ENCODE measurements at places on chromosomes 7 and 10.

DNA sequence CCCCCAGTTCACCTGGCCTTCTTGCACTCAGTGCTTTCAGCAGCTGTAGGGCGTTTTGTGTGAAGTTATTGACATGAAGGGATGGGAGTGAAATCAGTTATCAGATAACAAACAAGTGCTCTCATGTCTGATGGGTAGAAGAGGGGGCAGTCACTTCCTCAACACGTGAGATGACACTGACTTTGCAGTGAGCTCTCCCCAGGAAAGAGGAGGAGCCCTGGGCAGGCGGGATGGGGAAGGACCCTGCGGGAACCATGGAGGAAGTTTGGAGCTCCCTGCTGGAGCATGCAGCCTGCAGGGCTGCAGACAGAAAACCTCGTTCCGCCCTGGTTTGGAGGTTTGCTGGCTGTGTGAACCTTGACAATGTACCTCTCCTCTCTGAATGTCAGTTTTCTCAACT, 38.7 kb downstream of the GPR26 start:
- no peak for DNase-seq

DNA sequence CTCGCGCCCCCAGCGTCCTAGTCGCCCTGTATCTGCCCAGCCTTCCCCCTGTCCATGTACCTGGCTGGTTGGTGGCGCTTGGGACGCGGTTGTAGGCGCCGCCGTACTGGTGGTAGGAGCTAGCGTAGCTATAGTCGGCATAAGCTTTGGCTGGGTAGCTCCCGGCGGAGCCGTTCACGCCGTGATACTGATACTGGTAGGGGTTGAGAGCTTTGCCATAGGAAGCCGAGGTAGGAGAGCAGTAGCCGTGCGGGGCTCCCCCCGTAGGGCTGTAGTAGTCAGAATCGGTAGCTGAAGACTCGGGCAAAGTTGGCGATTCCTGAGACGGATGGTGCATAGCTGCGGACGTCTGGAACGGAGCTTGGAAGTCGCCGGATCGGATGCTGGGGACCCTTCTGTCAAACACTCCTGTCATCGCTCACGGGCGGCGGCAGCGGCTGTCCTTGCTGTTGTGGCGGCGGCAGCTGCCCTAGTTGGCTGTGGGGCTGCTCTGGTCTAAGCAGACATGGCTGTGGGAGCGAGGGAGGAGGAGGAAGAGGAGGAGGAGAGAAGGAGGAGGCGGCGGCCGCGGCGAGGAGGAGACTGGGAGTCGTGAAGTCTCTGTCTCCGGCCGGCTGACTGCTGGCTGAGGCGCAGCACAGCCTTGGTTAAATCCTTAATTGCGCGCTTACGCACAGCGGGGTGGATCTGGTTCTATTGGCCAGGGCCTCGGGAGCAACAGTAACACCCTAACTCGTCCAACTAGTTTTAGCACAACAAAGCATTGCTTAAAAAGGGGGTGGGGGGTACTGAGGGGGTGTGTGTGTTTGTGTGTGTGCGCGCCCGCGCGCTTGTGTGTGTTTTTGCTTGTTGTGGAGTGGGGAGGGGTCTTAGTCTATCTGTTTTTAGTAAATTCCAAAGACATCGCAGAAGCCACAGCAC, at the start of gene DLX5:
TSS of gene DLX5 (minus strand) at position 623 of the 921 bp plus-strand sequence. CDS start at position 415, 208 bp downstream.
- DNase-seq = no peak

DNA sequence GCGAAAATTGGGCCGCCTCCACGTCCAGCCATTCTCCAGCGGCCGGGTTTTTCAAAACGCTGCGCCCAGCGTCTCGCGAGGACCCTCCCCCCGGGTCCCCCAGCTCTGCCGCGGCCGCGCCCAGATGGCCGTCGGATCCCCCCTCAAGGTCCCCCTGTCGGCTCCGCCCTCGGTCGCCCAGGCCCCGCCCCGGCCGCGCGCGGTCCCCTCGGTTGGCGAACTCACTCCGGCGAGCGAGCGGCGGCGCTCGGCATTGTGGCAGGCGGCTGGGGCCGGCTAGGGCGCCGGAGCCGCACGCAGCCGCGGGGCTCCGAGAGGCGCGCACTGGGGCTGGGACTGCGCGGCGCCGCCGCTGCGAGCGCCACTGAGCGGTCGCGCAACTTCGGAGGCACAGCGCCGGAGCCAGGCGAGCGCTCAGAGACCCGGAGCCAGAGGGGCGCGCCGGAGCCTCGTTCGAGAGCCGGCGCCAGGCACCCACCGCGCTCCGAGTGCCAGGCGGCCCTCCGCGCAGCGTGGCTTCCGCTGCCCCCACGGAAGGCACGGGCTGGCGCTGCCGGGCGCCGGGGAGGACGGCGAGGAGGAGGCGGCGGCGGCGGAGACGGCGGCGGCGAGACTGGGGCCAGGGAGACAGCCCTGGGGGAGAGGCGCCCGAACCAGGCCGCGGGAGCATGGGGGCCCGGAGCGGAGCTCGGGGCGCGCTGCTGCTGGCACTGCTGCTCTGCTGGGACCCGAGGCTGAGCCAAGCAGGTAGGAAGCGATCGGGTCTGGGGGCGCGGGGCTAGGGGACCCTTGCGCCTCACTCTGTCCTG, at the start of gene UNC5B:
TSS of gene UNC5B (plus strand) at position 253 of the 809 bp plus-strand sequence. CDS start at position 669, 416 bp downstream.
- peak; percentile 38 for DNase-seq

GRCh38 chr7:70298780-70299471, 700.7 kb downstream of the AUTS2 start:
- DNase-seq = no peak

GRCh38 chr10:81957976-81958375, 83.0 kb downstream of the NRG3 start:
- no peak for DNase-seq

- no peak for DNase-seq
Observed at GRCh38 chr7:102927312-102927933, 14.6 kb downstream of the LRRC17 start.

DNA sequence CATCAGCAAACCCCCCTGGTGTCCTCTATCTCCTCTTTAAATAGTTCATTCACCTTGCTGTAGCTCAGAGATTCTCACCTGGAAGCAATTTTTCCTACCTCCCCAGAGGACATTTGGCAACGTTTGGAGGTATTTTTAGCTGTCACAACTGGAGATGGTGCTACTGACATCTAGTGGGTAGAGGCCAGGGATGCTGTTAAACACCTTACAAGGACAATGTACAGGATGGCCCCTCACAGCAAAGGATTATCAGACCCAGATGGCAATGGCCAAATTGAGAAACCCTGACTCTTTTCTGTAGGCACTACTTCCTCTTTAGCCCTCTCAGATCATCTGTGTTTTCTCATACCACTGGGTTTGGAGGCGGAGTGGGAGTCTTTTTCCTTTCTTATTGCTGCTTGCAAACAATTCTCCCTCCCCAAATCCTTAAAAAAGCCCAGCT, 13.2 kb upstream of the TRA2A start:
- DNase-seq = no peak

GRCh38 chr7:27575613-27576012, 87.1 kb downstream of the HIBADH start:
- no peak for DNase-seq

DNA sequence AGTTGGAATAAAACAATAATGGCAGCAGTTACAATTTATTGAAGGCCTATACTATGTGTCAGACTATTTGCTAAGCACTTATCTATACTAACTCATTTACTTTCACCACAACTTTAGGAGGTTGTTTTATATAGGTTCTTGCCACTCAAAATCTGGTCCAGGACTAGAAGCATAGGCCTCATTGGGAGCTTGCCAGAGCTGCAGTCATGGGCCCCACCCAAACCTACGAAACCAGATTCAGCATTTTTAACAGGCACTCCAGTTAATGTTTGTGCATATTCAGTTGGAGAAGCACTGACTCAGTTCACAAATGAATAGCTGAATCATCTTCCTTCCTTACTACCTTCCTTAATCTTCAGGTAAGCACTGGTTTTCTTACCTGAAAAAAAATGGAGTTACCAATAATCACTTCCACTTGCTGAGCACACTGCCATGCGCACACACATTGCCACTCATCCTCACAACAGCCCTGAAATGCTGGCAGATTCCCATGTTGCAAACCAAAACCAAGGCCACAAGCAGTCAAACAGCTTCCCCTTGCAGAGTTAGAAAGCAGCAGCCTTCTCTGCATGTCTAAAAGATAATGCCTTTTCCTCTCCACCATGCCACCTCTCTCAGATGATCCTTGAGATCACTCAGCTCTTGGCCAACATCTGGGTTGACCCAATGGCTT, 122.4 kb downstream of the SLC16A9 start:
- DNase-seq = no peak

DNA sequence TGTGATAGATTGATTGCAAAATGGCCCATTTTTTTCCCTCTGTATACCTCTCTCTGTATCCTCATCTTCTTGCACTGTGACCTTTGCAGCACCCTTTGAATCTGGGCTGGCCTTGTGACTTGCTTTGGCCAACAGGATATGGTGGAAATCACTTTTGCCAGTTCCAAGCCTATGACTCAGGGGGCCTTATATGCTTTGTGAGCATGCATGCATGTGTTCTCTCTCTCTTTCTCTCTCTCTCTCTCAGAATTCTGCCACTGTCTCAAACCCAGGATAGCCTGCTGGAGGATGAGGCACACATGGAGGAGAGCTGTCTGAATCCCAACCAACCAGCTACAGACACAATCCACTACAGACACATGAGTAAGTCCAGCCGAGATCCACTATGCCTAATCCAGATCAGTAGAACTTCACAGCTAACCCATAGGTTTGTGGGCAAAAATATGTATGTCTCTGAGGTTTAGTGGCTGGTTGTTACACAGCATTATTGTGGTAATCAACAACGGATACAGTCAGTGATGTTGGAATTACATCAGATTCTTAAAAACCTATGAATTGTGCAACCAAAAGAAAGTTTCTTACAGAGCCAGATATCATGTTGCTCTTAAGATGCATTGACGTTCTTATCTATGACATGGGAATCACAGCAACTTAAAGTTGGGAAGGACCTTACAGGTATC, 41.8 kb upstream of the ABCB4 start:
- no peak for DNase-seq

GRCh38 chr7:46626691-46627310, 705.7 kb upstream of the IGFBP3 start:
- no peak for DNase-seq

GRCh38 chr7:83410989-83411591, 237.8 kb downstream of the SEMA3E start:
- no peak for DNase-seq

DNA sequence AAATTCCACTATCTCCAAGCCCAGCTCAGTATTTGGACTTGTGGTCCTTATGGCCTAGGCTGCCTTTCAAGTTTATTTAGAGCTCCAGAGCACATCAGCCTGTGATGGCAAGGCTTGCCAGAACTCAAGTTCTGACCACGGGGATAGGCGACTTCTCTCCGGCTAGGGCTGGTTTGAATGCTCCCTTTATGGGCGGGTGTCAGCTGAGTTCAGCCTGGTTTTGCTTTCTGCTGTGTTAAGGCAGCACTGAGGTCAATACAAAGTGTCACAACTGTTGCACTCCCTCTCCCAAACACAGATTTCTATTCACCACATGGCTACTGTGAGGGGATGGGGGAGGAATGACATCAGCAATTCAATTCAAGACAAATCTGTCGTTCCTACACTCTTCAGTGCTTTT, 318.1 kb upstream of the MYO3A start:
- DNase-seq = no peak

DNA sequence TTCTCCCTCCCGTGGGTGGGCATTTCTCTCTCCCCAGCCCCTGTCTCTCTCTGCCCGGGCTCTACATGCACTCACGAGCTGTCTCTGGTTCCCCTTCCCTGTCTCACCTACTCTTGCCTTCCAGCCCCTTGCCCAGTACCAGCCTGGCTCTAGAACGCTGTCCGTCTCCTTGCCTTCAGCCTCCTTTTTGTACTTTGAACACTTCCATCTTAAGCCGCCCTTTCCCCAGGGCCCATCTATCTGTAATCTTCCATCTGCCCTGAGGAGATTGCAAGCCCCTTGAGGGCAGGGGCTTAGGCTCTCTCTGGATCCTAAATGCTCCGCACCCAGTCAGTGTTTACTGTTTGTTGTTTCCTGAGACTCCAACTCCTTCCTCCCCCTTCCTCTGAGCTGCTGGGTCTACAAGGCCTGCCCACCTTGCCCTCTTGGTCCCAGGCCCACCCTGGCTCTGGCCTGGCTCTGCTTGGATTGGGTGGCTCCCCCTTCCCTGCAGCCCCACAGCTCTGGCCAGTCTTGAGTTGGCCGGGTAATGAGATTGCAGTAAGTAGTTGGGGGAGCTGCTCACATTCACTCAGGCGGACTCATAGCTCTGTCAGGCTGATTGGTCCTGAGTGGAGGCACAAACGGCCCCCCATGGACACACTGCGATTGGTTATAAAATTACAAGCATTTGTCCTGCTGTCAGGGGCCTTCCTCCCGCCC, 28.3 kb downstream of the POLL start:
- no peak for DNase-seq

DNA sequence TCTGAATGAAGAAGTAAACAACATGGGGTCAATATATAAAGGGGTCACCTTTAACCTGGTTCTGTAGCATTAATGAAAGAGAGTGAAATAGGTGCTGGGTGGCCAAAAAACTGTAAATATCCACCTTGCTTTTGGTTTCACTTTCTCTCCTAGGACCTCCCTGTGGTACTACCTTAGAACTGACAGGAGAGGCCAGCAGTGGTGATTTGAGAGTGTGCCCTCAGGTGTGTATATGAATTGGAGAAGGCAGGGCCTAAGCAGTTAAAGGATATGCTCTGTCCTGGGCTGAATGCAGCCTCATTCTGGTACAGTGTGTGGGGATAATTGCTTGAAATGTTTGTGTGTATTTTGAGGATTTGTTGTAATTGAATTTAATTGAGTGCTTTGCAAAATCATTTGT, 62.0 kb downstream of the BBS9 start:
- DNase-seq = no peak

DNA sequence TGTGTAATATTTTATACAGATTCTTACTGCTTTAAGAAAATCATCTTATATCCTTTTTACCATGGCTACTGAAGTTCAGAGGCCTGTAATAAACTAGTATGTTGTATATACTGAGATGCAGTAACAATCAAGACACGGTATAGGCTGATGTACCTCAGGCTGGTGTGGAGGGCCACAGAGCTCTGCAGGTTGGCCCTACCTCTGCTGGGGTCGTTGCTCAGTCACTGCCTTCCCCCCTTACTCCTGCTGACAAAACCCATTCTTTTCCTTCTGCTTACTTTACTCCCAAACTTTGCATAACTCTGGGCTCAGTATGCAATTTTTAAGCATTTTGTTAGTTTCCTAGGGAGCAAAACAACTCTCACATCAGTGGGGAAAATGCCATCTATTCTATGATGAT, 200.1 kb upstream of the FOXP2 start:
- no peak for DNase-seq

GRCh38 chr10:131312478-131312836, 936 bp upstream of the TCERG1L start:
- DNase-seq = no peak

GRCh38 chr7:127781081-127781480, 129.1 kb downstream of the SND1 start:
- no peak for DNase-seq

DNA sequence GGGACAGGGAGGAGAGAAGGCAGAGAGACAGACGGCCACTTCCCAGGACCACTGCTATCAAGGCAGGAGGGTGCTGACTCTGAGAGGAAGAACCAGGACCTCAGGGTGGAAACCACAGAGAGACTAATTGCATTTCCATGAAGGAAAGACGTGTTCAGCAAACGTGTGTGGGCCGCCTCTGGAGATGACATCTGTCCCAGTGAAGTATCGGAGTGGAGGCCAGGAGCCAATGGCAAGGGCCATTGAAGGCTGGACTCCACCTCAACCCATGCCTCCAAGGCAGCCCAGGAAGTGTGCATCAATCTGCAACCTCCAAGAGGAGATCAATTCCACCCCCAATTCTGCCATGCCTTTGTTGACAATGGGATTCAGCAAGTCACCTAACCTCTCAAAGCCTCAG, 229.9 kb downstream of the USP6NL start:
- no peak for DNase-seq

GRCh38 chr7:97693586-97693985, 38.3 kb upstream of the TAC1 start:
- DNase-seq = no peak
